Coronary artery (tissue), 2 donors: ENCODE measurements at places on chromosomes 11 and 22.
A peak's percentile ranks its signal among the peaks of the same experiment; 100 is the strongest.

DNA sequence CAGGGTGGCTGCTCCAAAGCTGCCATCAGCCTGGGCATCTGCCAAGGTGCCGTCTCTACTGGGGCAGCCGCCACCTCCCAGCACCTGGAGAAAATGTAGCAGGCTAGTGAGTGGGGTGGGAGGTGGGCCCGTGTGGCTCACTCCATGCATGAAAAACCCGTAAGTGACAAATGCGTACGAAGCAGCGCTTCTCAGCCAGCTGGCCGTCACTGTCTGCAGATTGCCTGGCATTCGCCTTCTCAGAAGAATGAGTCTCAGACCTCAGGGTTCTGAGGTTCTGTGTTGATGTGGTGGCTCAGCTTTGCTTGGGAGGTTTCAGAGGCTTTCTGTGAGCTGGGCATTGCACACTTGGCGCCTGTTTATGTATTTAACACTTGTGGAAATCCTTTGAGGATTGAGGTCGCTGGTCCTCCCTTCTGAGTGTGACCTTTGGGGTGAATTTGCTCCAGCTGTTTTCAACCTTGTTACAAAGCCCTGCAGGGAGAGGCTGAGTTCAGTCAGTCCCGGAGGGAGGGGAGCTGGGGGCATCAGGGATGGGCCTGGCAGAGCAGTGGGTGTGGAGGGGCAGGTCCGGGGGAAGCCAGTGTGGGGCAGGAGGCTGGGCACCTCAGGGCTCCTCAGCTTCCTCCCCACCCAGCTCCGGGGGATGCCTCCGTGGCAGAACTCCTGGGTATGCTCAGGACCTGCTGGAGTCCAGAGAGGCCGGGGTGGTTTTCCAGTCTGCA lies 977.0 kb downstream of the TBC1D22A start:
- DNase-seq: no peak

GRCh38 chr11:95768521-95768920 lies 21.1 kb downstream of the FAM76B start:
- no peak for DNase-seq

DNA sequence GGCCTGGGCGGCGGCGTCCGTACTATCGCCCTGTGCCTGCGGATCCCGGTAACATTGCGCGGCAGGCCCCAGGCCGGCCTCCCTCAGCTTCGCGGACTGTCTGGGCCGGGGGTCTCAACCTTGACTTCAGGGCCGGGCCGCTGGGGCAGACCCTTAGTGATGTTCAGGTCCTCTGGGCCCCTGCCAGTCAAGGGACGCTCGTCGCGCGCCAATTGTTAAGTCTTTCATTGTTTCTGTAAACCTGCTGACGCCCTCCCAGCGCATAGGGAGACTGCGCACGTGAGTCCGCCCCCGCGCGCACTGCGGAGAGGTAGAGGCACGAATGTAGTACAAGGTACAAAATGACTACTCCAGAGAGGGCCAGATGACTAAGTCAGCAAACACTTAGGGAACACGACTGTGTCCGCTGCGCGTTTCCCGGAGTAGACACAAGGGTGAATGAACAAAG lies 451 bp upstream of the HDHD5 start:
- DNase-seq: peak; percentile 79

GRCh38 chr11:7353100-7353499 lies 101.4 kb downstream of the SYT9 start:
- no peak for DNase-seq

DNA sequence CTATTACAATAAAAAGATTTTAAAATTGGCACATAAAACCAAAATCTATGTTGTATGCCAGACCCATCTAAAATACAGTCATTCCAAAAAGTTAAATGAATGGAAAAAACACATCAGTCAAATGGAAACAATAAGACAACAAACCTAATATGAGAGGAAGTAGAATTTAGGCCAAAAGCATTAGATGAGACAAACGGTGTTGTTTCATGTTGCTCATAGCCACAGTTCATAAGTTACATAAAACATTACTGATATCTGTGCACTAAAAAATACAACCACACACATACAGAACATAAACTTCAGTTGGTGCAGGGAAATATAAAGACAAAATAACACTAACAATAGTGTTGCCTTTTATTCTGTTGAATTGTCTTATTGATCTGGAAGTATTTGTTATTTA lies 661.9 kb downstream of the CNTN5 start:
- no peak for DNase-seq

DNA sequence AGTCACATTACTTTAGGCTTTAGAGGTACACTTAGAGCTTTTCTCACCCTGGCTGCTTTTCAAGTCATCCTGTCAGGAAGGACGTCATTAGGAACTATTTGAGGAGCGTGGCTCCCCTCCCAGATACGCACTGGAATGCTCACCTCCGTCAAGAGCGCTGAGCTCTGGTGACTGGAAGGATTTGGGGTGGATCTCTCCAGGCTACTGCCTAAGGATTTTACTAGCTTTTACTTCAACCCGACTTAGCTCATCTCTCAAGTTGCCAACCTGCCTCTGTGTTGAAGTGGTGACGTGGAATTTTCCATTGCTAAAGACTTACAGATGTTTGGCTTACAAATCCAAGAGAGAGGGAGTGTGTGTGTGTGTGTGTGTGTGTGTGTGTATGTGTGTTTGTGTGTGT lies 355.3 kb upstream of the CCDC90B start:
- DNase-seq: no peak

DNA sequence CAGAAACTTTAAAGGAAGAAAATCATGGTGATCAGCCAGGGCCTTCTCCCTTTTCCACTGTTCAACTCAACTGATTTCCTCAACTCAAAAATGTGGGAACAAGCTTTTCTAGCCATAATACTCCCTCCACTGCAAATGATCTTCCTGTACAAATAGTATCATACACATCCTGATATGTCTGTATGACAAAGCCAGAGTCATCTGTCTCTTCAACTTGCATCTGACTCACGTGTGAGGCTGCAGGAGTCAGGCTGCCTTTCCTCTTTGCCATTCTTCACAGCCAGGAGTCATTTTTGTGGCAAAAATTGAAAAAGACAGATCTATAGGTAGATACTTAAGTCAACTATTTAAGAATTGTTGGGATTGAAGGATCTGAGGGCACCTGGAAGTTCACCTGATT lies 13.3 kb downstream of the PATZ1 start:
- no peak for DNase-seq

- no peak for DNase-seq
These were observed 52.8 kb downstream of the SERGEF start for GRCh38 chr11:17960091-17960490.

DNA sequence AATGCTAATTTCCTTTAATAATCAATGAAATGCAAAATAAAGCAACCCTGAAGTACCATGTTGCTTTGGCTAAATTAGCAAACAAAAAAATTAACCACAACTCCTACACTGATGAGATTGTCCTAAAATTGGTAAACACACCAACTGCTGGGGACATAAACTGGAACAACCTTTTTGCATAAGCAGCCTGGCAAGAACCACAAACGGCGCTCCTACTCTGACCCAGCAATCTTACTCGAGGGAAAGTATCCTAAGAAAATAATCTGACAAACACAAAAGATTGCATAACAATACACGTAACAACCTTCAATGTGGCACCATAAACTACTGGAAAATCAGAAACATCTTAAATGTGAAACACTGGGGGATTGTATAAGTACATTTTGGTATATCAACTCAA lies 189.8 kb upstream of the PITPNB start:
- DNase-seq: no peak

- DNase-seq: no peak
These were observed 19.8 kb downstream of the BARX2 start for GRCh38 chr11:129395432-129395831.

DNA sequence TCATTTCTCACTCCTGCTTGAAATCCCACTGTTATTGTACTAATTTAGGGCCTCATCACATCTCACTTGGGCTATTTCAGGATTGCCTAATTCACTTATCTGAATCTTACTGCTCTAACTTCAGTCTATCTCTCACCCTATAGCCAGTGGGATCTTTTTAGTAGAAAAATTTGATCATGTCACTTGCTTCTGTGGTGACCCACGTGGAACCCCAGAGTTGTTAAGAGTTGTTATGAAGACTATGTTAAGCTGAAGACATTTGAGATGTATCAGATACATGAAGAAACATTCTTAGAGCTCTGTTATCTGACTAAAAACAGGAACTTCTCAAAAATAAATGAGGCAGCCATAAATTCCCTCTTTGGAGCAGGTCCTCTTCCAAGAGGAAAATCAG lies 1375.6 kb upstream of the TENM4 start:
- no peak for DNase-seq

DNA sequence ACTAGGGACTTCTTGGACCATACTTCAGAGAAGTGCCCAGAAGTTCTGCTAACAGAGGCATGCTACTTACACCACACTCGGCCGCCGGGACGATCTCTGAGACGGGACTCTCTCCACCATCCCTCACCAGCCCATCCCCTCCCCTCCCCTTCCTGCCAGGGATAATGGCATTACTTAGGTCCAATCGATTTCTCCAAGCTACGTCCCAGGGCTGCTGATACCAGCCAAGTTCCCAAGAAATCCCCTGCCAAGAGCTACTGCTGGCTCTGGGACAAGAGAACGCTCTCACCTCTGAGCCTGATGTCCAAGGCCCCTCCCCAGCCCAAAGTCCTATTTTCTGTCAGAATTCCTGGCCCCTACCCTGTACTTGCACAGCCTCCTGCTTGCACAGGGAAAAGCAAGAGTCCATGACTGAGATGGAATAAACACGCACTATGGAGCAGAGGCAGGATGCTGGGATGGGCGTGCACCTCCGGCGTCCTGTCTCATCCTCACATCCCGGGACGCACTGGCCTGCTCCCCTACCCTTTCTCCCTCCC lies 42.7 kb downstream of the GDPD5 start:
- no peak for DNase-seq

DNA sequence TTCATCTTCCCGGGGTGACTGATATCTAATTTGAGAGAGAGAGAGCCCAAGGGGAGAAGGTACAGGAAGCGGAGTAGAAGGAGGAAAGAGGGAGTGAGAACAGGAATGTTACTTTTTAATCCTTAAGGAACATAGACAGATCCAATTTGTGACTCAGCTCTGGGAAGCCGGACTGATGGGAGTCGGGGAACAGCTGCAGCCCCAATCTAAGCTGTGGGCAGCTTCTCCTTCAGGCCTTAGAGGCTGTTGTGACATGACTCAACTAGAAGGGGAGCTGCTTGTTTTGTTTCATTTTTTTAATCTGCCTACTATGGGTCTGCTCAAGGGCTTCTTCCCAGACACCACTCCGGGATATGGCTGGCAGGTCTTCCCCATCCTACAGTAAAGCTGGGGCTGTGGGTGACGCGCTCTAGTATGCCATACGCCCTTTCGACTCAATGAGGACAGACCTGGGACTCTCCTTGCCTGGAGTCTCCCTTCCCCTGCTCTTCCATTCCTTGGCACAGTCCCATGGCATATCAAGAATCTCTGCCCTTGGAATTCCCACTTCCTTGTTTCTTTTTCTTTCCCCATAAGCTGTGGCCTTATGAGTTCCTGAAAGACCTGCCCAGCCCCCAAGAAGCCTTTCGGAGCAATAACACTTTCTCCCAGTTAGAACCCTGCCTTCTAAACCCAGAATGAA lies 103.3 kb upstream of the AKIP1 start:
- DNase-seq: no peak

DNA sequence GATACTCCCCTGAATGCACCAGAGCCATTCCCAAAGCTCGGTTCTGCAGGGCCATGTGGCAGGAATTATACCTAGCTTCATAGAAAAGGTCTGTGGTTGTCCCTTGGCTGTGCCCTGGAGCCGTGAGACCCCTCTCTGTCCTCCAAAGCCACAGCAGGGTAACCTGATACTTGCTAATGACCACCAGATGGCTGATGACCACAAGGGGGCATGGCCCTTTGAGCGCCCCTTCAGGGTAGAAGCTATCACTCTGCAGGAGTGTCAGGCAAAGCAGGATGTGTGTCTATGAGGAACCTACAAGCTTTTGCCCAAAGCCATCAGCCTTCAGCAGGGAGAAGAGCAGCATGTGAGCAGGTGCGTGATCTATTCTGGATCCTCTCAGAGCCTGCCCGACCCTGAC lies 95.3 kb downstream of the NTM start:
- no peak for DNase-seq

GRCh38 chr22:18060646-18061620 lies 16.9 kb upstream of the PEX26 start:
- DNase-seq: no peak

DNA sequence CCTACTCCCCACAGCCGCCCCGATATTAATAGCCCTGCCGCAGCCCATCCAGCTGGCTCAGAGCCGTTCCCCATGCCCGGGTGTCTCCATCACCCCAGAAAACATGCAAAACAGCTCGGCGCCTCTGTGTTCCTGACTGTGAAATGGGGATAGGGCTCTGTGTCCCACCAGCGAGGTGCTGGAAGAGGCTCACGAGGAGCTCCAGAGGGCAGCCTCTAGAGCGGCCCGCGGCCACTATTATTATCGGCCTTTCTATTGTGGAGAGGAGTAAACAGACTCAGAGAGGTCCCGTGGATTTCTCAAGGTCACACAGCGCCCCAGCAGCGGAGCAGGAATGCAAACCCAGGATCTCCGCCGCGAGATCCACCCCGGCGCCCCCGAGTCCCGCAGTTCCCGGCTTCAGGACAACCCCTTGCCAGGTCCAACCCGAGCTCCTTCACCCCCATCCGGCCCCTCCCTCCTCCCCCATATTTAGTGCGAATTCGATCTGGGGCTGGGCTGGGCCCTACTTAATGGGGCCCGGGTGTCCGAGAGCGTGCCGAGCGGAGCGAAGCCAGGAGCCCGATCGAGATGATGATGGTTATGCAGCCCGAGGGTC lies at the start of gene ACTN3:
TSS of gene ACTN3 (plus strand) at position 536 of the 598 bp plus-strand sequence. CDS start at position 571, 35 bp downstream.
- DNase-seq: peak; percentile 81

GRCh38 chr11:87179621-87180020 lies 141.9 kb downstream of the TMEM135 start:
- DNase-seq: no peak

- DNase-seq: peak; percentile 24
These were observed 95.4 kb downstream of the MYO18B start for GRCh38 chr22:25837288-25837900.

DNA sequence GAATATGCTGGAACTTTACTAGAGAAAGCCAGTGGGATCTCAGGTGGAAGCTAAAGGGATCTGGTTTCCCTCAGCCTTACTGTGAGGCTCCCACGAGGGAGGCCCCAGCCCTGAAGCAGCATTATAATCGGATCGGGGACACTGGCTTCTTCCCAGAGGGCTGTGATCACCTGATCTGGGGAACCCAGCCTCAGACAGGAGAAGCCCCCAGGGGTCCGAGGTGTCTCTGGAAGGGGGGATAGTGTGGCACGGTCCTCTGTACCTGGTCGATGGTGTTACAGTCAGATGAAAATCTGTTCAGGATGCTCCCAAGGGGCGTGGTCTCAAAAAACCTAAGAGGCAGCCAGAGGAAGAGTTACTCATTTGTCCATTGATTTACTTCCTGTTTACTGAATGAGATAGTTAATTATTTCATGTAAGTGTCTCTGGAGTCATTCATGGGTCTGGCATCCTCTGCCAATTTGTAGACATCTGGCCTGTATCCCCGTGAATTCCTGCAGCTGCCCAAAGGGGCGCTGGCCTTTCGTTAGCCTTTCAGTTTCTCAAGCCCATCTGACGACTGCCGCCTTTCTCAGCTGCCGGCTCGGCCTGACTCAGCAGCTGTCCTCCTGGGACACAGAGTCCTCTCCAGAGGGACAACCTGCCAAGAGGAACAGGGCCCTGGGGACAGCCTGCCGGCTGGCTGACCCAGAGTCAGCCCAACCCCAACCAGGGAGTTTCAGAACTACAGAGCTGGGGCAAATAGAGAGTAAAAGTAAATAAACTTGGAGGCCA lies 17.0 kb upstream of the KCNJ11 start:
- DNase-seq: peak; percentile 90
